ENCODE measurements at places on chromosomes 1 and 21. TPM values are rescaled to one million over a fixed set of nuclear protein-coding genes. Genes with fewer than 3 reads are reported as not detected.

GRCh38 chr1:236677641-236678235 lies 8.6 kb upstream of the ACTN2 start:
- DNase-seq, result no peak

DNA sequence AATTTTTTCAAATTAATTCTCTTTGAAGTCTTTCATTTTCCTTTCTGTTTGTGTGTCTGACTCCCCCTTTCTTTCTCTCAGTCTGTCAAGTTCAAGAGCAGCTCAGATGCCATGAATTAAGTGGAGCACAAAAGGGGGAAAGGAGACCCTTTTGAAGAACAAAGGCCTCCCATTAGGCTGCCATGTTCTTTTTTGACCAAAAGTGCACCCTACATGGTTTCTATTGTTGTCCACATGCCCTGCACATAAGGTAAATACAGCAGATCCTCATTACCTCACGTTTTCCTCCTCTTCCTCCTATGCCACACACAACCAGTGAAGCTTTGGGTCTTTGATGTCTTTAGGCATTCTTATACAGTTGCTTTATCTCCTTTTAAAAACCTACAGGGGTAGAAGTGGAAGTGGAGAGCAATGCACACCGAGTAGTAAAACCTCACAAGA lies 47.7 kb downstream of the POU2F1 start:
- DNase-seq, result no peak

- no peak for DNase-seq
These were observed 356.9 kb upstream of the RUNX1 start for GRCh38 chr21:35405981-35406380.

GRCh38 chr1:61337037-61337436 lies 254.7 kb downstream of the NFIA start:
- DNase-seq, result no peak

DNA sequence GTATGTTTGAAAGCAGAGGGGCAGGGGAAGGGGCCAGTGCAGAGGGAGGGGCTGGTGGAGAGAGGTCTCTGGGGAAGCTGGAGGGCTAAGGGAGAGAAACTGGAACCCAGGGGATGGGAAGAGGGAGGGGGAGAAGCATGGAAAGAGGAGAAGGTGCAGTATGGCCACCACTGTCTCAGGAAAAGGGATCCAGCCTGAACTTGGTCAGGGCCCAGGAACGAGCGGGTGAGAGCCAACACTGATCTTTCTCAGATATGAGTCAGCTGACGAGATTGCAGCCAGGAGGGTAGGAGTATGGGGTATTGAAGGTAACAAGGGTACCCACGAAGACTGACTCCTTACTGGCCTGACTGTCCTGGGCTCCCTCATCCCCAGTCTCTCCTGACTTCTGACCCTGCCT lies 18.0 kb downstream of the TIE1 start:
- no peak for DNase-seq

DNA sequence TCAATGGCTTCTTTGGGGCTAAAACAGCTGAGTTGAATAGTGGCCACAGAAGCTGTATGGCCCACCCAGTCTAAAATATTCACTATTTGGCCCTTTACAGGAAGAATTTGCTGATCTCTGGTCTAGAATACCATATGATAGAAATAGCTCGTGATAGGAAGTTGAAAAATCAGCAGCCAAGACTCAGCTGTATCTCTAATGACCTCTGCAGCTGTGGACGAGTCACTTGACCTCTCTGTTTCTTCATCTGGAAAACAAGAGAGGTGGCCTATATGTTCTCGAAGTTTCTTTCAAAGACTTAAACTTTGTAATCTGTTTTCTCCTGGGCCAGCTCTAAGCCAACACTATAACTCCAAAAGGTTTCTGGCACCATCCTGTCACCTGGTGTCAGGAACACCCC lies 129.2 kb downstream of the ZBTB18 start:
- no peak for DNase-seq

Gene IFI16
- polyA plus RNA-seq, result 66.4 TPM

DNA sequence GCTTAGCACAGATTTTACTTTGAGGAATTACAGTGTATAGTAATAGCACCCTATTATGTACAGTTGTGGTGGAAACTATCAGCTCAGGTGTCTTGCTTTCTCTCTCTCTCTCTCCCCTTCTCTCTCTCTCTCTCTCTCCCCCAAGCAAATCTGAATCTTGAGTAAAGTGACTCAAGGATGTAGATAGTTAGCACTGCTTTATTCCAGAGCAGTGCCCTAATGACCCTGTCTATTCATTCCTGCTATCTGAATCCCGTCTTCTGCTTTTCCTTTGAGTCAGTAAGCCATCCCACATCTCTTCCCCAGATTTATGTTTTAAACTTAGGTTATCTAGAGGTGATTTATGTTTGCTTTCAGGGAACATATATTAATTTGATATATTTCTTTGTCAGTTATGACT lies 5.2 kb upstream of the HPCAL4 start:
- no peak for DNase-seq

- DNase-seq, result peak; percentile 57
These were observed 239.6 kb upstream of the FGGY start for GRCh38 chr1:59057211-59057694.

- DNase-seq, result no peak
These were observed 75.5 kb downstream of the TPR start for GRCh38 chr1:186299570-186299969.

Gene NUP133
- 46.9 TPM for polyA plus RNA-seq

Gene FAM163A
- 0.63 TPM for polyA plus RNA-seq

- DNase-seq, result no peak
These were observed 421.5 kb upstream of the USP24 start for GRCh38 chr1:55636696-55637095.

DNA sequence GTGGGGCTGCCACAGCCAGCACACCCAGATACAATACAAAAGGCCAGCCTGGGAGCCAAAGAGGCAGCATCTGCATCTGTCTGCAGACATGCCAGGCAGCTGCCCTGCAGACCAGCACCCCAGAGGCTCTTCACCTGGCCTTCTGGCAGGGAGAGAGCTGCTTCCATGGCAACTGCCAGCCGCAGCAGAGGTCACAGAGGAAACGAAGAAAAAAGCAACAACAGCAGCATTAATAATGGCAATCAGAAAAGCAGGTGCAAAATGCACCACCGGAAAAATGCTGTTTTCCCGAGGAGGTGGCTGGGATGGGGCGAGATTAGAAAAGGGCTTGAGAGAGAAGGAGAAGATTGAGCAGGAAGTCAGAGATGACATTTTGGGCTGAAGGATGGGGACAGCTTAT lies 309.5 kb downstream of the PCP4 start:
- DNase-seq, result no peak

DNA sequence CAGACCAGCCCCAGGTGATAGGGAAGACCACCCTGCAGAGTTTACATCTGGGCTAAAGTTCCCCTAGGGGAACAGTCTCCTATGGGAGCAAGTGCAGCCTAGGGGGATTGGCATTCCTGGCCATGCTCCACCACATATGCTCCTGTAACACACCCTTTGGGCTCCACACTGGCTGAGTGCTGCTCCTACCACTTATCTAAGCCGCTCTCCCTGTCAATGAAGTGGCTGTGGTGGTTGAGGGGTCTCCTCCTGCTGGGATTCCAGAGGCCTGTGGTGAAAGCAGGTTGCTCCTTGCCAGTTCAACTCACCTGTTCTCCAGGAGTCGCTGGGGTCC lies 51.1 kb downstream of the COL24A1 start:
- DNase-seq, result no peak

GRCh38 chr1:164682570-164682969 lies 123.6 kb downstream of the PBX1 start:
- no peak for DNase-seq

Gene INAVA
- polyA plus RNA-seq, result 10.3 TPM

GRCh38 chr1:165403835-165404482 lies 41.0 kb downstream of the RXRG start:
- DNase-seq, result no peak

Gene PIK3CD
- 8.9 TPM for polyA plus RNA-seq

Gene DDR2
- polyA plus RNA-seq, result 91.3 TPM

Gene CELA3A
- not detected for polyA plus RNA-seq

DNA sequence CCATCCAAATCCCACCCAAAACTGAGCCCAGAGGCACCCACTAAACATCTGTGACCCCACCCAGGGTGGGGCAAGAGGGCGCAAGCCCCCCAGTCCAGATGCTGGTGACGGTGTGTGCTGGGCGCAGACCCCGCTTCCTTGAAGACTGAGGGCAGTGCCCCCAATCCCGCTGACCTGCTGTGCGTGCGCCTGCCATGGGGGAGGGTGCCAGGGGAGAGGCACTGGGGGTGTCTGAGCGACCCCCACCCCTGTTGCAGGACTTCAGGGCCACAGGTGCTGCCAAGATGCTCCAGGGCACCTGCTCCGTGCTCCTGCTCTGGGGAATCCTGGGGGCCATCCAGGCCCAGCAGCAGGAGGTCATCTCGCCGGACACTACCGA lies 13.3 kb downstream of the COL6A2 start:
- no peak for DNase-seq

DNA sequence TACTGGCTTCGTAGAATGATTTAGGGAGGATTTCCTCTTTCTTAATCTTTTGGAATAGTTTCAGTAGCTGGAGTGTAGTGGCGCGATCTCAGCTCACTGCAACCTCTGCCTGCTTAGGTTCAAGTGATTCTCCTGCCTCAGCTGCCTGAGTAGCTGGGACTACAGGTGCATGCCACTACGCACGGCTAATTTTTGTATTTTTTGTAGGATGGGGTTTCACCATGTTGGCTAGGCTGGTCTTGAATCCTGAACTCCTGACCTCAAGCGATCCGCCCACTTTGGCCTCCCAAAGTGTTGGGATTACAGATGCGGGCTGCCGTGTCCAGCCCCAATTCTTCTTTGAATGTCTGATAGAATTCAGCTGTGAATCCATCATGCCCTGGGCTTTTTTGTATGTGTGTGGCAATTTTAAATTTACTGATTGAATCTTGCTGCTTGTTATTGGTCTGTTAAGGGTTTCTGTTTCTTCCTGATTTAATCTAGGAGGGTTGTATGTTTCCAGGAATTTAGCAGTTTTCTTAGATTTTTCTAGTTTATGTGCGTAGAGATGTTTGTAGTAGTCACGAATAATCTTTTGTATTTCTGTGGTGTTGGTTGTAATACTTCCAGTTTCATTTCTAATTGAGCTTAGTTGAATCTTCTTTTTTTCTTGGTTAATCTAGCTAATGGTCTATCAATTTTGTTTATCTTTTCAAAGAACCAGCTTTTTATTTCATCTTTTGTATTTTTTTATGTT lies 15.3 kb downstream of the MAN1C1 start:
- DNase-seq, result no peak

DNA sequence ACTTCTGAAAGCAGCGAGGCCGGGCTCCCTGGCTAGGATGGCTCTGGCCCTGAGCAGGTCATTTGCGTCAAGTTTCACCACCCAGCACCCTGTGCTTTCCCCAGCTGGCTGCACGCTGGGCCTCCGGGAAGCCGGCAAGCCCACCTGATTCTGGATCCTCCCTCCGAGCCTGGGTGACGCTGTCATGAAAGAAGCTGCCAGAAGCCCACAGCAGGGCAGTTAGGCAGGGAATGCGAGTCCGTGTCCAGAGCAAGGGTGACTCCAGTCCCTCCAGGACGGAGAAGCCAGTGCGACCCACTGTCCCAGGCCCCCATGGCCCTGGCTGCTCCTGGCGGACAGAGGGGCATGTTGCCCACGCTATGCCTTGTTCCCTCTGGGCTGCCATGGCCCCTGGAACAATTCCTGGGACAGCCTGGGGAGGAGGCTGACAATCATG lies 44.4 kb upstream of the PCBP3 start:
- DNase-seq, result no peak

GRCh38 chr1:152878042-152878441 lies at the start of gene SMCP:
Gene SMCP (plus strand): TSS chr1:152878322. CDS start chr1:152884423, 6,101 bp downstream.
- DNase-seq, result no peak

GRCh38 chr1:43444836-43445235 lies 8.9 kb downstream of the HYI start:
- DNase-seq, result no peak

Gene PRAMEF1
- polyA plus RNA-seq, result not detected

- no peak for DNase-seq
These were observed 40.9 kb upstream of the SLC6A9 start for GRCh38 chr1:44072204-44072603.

Gene RGS7
- 31.0 TPM for polyA plus RNA-seq

GRCh38 chr1:177441281-177441680 lies 270.5 kb downstream of the BRINP2 start:
- no peak for DNase-seq

Gene CELA2B
- polyA plus RNA-seq, result 0.79 TPM

GRCh38 chr1:17184822-17185484 lies 20.0 kb upstream of the PADI1 start:
- DNase-seq, result no peak

DNA sequence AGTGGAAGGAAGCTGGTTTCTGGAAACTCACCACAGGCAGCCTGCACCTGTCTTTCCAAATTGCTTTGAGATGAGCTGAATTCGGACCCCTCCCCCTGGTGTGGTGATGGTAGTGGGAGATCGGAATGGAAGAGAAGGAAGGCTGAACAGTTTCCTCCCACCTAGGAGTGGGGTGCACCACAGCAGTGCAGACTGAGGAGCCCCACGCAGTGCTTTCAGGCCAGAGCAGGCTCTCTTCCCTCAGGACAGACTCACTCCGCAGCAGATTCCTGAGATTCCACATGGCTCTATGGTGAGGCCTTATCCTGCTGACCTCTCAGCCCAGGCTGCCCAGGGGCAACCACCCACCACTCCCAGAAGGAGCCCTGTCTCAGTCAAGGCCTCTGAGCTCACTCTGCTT lies 80.9 kb downstream of the ATP1A1 start:
- DNase-seq, result no peak

Gene AQP10
- polyA plus RNA-seq, result not detected

DNA sequence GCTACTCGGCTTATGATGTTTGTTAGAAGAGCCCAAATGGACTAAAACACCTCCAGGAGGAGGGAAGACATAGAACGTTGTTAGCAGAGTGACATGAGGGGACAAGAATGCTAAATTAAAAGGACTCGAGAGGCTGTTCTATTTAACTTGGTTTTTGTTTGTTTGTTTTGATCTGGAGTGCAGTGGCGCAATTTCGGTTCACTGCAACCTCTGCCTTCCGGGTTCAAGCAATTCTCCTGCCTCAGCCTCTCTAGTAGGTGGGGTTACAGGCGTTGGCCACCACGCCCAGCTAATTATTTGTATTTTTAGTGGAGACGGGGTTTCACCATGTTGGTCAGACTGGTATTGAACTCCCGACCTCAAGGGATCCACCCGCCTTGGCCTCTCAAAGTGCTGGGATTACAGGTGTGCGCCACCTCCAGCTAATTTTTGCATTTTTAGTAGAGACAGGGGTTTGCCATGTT lies 5.1 kb upstream of the HNRNPU start:
- no peak for DNase-seq
